ENCODE measurements at places on chromosomes 13 and 19. TPM values are rescaled to one million over a fixed set of nuclear protein-coding genes. Genes with fewer than 3 reads are reported as not detected.

The IL12RB1 gene
- total RNA-seq: 17.2 TPM

The LILRA1 gene
- total RNA-seq: not detected

The PTPRH gene
- total RNA-seq: not detected

The IGLON5 gene
- 0.28 TPM for total RNA-seq

The NDUFA7 gene
- total RNA-seq: 112 TPM

- peak; percentile 75 for DNase-seq
Measured at GRCh38 chr19:6590827-6591319, at the start of gene CD70. Gene CD70 (minus strand): TSS chr19:6591150. CDS start chr19:6591002, 148 bp downstream.

GRCh38 chr13:29802621-29803020 is 47.8 kb downstream of the UBL3 start:
- DNase-seq: no peak

- DNase-seq: no peak
Measured at GRCh38 chr19:5753743-5754142, 30.8 kb downstream of the PRR22 start.

- peak; percentile 14 for DNase-seq
Measured at GRCh38 chr19:44848036-44848811, 2.1 kb downstream of the NECTIN2 start.

DNA sequence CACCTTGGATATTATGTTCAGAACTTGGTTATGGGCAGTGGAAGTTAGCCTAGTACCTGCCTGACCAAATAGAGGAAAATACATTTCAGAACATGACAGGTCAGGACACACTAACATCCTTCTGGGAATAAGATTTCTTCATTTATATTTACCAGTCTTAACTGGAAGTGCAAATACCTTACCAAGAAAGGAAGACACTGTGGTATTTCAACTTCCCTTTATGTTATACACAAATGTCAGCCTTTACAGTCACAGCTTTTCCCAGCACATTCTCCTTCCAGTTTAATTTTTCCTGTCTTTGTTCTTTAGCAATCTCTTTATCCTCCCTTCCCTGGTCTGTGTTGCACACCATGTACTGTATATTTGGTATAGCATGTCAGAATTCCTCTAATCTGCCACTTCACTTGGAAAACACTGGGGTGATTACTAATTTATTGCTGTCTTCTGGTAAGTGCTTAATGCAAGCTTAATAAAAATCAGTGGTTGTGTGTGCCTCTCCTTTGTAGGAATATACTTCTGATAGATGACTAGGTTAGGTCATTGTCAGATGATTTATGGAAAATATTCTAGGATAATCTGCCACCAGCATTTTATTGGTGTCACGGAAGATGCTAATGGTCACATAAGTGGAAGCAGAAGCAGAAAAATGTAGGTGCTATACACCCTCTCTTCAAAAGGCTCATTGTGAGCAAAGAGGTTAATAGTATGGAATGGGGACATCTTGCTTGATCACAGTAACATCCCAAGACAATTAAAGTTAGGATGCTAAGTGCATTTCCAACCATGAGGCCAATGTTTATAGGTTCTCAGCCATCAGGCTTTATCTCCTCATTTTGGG is 124.3 kb upstream of the STARD13 start:
- DNase-seq: no peak

GRCh38 chr13:45943120-45943519 is 91.6 kb upstream of the SIAH3 start:
- DNase-seq: no peak

GRCh38 chr19:14826006-14826405 is 9.0 kb downstream of the OR7A5 start:
- no peak for DNase-seq

DNA sequence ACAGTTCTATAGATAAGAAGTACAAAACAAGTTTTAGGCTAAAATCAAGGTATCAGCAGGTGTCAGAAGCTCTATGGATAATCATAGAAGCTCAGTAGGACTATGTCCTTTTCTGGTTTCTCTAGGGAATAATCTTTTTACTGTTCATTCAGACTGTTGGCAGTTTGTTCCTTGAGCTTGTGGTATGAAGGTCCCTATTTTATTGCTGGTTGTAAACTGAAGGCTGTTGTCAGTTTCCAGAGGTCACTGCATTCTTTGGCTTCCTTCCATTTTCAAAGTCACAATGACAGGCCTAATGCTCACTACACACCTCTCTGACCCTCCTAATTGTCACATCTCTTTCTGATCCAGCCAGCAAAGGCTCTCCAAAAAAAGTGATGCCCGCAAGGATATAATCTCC is 337.9 kb upstream of the EDNRB start:
- no peak for DNase-seq

DNA sequence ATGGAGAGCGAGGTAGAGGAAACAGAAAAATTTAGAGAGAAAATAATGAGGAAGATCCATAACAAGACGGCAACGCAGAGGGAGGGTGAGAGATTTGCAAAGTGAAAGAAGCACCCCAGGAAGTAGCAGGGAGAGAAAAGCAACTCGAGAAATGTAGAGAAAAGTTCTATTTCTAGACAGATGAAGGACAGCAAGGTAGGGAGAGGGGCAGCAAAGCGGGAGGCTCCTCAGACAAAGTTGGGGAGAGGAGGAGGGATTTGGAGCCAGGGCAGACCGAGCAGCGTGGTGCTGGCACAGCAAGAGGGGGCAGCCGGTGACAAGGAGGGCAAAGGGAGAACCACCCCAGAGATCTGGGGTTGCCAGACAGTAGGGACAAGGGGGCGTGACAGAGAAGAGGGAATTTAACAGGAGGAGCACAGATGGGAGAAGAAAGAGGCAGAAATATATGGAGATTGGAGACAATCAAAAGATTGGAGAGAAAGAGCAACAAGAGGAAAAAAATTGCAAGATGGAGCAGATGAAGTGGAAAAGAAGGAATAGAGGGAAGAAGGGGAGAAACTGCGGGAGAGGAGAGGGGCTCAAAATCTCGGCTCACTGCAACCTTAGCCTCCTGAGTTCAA is 989 bp downstream of the ZNF766 start:
- peak; percentile 24 for DNase-seq

DNA sequence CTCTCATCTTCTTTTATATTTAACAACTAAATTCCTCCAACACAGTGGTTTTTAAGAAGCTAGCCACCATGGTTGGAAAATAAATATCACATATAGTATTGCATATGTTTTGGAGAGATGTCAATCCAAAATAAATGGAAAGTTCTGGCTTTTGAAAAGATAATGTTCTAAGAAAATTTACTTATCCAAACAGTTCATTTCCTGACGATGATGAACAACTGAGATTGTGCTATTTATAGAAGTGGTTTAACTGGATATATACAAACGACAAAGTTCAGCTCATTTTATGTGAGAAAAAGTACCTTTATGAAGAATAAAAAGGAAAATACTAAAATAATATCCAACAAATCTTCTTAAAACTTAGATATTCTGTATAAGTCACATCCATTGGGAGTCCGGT is 174.7 kb downstream of the MZT1 start:
- no peak for DNase-seq

- DNase-seq: no peak
Measured at GRCh38 chr19:16611121-16611520, 16.9 kb downstream of the MED26 start.

DNA sequence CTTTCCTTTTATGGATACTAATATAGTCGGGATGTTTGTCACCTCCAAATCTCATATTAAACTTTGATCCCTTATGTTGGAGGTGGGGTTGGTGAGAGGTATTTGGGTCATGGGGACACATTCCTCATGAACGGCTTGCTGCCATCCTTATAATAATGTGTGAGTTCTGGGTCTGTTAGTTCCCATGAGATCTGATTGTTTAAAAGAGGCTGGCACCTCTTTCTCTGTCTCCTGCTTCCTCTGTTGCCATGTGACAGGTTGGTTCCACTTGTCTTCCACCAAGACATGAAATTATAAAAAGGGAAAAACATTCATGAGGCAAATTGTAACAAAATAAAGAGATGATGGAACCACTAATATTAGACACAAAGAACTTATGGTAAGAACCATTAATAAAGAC is 107.8 kb upstream of the ATXN8OS start:
- DNase-seq: no peak

DNA sequence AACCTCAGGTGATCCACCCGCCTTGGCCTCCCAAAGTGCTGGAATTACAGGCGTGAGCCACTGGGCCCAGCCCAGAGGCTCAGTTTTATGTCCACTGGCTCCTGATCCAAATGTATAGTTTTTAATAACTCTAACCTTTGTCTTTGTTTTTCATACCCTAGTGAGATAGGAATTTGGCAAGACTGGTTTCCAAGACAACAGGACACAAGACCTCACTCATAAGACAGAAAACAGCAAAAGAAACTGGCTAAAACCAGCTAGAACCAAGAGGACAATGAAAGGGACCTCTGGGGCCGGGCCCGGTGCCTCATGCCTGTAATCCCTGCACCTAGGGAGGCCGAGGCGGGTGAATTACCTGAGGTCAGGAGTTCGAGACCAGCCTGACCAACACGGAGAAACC is 27.6 kb downstream of the CPT1C start:
- DNase-seq: no peak

DNA sequence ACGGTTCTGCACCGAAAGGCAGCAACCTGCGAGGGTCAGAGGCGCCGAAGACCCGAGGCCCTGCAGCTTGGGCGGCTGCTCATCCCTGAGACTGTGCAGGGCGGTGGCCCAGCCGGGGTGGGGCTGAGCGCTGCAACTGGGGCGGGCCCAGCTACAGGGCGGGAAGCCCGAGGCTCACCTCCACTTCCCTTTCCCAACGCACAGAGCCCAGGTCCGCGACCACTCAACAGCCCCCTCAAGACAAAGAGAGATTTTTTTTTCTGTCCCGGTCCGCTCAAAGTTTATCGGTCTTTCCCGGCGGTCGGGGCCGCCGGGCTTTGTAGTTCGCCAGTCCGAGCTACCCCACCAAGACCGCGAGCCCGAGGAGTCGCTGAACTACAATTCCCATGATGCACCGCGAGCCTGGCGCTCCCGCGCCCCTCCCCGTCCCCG is 573 bp downstream of the KATNAL1 start:
- DNase-seq: peak; percentile 95

- DNase-seq: no peak
Measured at GRCh38 chr13:81409284-81409683, 1068.4 kb upstream of the SPRY2 start.

DNA sequence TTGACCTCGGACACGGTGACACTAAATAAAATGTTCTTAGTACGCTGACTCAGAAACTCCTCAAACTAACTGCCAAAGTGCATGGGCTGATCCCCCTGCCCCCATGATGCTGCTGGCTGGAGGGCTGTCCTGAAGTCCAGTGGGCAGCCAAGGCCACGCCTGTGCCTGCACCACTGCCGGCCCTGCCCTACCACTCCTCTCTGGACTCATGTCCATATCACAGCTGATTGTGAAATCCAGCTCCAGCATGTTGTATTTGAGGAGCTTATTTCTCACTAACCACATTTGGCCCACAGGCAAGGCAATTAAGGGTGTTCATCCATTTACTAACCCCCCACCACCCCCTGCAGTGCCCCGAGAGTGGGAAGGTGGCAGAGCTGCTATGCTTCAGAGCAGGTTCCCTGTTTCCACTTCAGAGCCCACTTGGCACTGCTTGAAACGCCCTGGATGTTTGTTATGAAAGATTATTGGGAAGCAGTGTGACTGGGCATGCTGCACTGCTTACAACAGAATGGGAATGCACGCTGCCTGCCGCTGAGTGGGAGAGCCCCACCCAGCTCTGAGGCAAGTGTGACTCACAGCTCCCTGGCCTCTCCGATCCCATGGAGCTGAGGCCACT is 114.0 kb downstream of the UQCRFS1 start:
- no peak for DNase-seq

GRCh38 chr13:94198681-94199080 is 280.8 kb downstream of the DCT start:
- DNase-seq: no peak

GRCh38 chr13:85194482-85194881 is 604.7 kb downstream of the SLITRK6 start:
- DNase-seq: no peak

- no peak for DNase-seq
Measured at GRCh38 chr13:44668688-44669087, 92.6 kb upstream of the TSC22D1 start.

DNA sequence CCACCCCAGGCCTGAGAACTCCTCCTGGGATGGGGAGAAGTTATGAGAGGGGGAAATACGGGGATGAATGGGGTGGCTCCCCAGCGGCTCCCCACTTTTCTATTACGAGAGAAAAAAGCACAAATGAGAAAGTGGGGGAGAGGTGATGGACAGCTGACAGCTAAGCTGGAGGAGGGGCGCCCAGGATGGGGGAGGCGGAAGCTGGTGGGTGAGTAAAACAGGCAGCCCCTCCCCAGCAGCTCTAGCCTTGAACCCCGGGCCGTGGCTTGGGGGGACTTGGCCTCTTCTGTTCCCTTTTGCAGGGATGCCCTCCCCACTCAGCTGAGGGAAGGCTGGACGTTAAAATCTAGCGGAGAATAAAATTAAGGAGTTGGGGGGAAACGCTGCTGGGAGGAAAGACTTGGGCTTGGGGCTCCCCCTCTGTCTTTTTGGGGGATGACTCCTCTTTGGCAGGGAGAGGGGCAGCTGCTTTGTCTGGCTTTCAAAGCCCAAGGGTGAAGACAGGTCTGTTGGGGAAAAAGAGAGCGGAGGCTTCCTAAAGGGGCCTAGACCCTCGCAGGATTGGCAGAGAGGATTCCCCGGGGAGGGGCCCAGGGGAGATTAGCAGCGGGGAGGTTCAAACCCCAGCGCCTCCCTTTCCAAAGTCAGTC is 1.4 kb upstream of the SAMD1 start:
- DNase-seq: peak; percentile 76

DNA sequence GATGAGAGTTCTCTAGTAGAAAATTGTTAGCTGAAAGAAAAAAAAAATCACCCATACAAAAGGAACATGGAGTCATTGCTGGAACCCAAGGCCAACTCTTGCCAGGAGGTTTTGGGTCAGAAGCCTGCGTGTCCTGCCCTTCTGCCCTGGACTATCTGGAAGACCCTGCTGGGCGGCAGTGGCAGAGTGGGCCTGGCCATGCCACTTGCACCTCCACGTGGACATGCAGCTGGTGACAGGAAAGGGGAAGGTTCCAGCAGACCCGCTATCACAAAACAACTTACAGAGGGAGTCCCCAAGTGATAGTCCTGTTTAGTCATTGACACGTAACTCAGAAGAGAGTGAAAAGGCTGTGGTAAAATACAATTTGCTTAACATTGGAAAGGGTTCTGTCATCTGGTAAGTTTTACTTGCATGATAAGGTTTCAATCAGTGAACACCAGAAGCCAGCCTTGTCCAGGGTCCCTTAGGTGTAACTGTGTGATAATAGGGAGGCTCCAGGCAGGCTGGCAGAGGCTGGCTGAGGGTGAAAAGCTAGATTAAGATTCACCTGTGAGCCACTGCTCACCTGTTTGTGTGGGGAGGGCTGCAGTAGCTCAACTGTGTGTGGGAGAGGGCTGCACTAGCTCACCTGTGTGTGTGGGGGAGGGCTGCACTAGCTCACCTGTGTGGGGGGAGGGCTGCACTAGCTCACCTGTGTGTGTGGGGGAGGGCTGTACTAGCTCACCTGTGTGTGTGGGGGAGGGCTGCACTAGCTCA is 47.8 kb downstream of the COL4A2 start:
- no peak for DNase-seq

GRCh38 chr19:7678971-7679751 is 1.5 kb upstream of the TRAPPC5 start:
- peak; percentile 84 for DNase-seq
